ENCODE measurements at places on chromosomes 3 and 15.
A peak's percentile ranks its signal among the peaks of the same experiment; 100 is the strongest.

GRCh38 chr15:38860253-38860652, 295.6 kb upstream of the RASGRP1 start:
- DNase-seq, result no peak

GRCh38 chr3:128279601-128279880, 126.3 kb downstream of the EEFSEC start:
- DNase-seq, result no peak

- no peak for DNase-seq
These were observed 3.4 kb downstream of the PARP9 start for GRCh38 chr3:122560680-122561079.

GRCh38 chr15:66764072-66764786, 62.2 kb downstream of the SMAD6 start:
- no peak for DNase-seq

DNA sequence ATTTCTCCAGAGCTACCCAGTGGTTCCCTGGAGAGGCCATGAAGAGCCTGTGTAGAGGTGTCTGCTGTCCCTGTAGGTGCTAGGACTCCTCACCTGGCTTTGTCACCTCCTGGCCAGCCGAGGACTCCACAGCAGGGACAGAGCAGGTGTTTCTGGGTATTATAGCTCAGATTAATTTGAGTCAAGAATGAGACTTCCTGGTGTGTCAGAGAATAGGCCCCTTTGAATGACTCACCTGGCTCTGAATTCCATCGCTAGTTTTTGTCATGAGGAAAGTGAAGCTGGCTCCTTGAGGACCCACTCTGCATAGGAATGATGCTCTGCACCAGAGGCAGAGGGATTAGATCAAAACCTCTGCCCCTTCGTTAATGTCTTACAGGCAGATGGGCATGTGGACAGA, 167.5 kb upstream of the TOPAZ1 start:
- DNase-seq, result no peak

DNA sequence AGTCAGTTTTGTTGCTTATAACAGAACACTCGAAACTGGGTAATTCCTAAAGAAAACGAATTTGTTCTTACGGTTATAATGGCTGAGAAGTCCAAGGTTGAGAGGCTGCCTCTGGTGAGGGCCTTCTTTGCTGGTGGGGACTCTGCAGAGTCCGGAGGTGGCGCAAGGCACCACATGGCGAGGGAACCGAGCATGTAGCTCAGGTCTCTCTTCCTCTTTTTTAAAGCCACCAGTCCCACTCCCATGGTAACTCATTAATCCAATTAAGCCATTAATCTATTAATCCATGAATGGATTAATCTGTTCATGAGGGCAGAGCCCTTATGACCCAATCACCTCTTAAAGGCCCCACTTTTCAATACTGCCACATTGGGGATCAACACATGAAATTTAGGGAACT, 50.0 kb downstream of the ROPN1B start:
- DNase-seq, result no peak

DNA sequence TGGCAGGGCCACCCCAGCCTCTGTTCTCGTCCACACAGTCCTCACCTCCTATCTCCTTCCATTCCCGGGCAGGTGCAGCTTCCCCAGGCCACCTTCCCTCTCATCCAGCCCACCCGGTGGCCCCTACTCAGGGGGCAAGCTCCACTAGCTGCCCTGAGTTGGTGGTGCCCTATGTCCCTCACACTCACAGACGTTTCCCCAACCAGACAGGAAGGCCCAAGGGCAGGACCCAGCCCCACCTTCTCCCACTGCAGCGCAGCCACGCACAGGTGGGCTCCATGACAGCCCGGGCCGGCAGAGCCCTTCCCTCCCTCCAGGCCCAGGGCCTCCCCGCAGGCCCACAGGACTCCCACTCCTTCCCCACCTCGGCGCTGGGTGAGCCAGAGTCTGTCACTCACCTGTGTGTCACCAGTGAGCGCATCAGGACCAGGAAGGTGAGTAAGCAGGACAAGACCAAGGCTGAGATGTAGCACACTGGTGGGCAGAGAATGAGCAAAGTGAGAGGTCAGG, 11.1 kb downstream of the ISLR start:
- peak; percentile 12 for DNase-seq

DNA sequence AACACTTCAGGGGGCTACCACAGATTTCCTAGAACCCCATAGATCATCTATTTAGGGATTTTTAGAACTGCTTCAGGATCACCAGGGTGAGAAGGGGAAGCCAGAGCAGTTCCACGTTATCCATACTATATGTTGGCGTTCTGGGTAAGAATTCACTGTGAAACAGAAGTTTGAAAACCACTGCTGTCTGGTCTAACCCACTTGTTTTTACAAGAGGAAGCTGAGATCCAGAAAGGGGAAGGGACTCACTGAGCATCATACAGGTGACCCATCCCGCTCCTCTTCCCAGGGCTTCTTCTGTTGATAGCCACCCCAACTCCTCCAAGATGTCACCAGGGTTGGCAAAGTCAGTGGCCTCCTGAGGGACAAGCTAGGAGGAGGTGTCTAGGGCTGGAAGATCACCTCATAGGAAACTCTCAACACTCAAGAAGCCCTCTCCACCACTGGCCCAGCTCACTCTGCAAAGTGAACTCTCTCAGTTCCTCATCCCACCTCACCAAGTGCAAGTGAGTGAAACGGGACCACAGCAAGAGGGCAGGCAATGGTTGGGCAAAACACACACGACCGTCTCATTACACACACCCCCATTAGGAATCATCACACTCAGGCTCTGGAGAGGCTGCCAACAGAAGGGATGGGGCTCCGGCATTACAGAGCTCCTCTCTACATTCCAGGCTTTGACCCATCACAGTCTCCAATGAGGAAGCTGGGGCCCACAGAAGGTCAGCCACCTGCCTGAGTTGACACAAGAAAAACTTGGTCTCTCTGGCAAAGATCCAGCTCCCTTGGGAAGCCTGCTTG, 1.8 kb downstream of the DAPK2 start:
- DNase-seq, result no peak

- peak; percentile 22 for DNase-seq
These were observed 1.5 kb downstream of the IGF2BP2 start for GRCh38 chr3:185823078-185824044.

DNA sequence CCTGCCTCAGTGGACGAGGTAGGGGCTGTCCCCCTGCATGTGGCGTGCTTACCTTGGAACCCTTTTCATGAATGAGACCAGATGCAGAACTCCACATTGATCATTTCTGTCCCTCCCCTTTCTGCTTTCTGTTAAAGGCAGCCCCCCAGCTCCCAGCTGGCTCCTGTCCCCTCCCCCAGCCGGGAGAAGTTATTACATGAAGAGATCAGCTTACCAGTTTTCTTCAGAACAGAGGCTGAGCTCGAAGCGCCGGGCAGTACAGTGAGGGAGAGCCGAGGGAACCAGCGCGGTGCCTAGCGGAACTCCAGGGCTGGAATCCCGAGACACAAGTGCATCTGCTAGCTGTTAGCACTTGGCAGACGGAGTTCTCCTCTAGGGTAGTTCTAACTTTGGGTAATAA, 263.3 kb upstream of the NR2E3 start:
- DNase-seq, result peak; percentile 70

DNA sequence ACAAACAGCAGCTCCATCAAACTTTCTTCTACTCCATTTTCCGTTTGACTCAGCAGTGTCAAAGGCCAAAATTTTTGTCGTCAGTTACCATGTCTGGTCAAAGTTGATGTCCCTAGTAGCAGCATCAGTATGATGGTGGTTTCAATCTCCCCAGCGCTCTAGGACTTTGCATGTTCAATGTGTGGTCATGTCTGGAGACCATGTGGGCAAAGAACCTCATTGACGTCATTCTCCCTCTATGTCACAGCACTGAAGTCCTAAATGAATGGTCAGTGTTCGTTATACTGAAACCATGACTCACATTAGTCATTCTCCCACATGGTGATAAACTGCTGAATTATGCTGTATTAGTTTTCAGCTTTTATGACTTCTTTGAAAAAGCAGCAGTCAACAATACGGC, 23.2 kb downstream of the SHC4 start:
- no peak for DNase-seq

GRCh38 chr3:96996009-96996408, 181.6 kb downstream of the EPHA6 start:
- DNase-seq, result no peak

- no peak for DNase-seq
These were observed 341.6 kb downstream of the ERC2 start for GRCh38 chr3:56126632-56127031.

DNA sequence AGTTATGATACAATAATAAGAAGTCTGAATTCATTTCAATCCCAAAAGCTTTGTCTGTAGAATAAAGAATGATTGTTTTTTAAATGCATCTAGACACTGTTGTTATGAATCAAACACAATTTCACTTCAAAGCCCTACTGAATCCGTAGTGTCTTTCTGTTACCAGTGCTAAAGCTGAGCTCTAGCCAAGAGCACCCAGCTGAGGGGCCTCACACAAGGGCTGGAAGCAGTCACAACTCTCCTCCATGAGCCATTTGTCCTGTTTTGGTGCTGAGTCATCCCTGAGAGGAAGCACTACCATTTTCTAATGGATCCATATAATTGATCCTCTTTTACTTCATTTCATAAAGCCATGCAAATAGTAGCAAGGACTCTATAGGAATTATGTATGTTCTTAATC, 158.2 kb upstream of the ANKRD28 start:
- DNase-seq, result no peak

All from heart left ventricle (tissue), 16 donors.